ENCODE measurements at places on chromosomes 5 and 9.

DNA sequence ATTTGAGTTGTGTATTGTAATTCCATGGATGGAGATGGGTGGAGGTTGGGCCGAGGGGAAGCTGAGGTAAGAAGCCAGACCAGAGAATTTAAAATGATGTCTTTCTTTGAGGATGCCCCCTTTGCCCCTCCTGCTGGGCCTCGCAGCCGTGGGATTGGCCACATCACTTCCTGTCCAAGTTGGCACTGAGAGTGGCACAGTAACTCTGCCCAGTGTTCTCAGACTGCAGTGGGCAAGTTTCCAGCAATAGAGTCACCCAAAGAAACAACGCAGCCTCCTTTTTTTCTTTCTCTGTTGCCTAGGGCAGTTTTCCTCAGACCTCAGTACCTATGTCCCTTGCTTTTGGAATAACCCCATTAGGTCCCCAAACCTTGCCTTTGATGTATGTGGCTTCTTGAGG is 306.6 kb upstream of the DMRT1 start:
- no peak for DNase-seq

- no peak for DNase-seq
These were observed 29.8 kb upstream of the GGTA1 start for GRCh38 chr9:121529237-121529987.

GRCh38 chr5:72129725-72130124 is 22.4 kb downstream of the MAP1B start:
- no peak for DNase-seq

DNA sequence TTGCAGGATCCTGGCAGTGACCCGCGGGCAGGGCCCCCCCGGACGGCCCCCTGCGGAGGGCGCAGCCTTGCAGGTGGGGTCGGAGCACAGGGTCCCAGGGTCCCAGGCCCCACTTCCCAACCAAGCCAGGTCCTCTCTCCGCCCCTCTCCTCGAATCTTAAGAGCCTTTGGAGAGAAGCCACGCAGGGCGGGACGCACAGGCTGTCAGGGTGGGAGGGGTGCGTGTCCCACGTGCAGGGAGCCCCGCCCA is 18.4 kb upstream of the EGFL7 start:
- DNase-seq: no peak

Data from stimulated activated CD4-positive, alpha-beta T cell treated with anti-CD3 and anti-CD28 coated beads, Interleukin-12 subunit alpha, Interleukin-12 subunit beta, amount 100 ng/mL, for 4 hours (primary cell).